ENCODE measurements at places on chromosomes 2 and 18. TPM values are rescaled to one million over a fixed set of nuclear protein-coding genes. Genes with fewer than 3 reads are reported as not detected.

Gene PID1
- total RNA-seq: 40.9 TPM

Gene SGPP2
- total RNA-seq: 3.3 TPM

GRCh38 chr18:35592298-35592697, 10.8 kb downstream of the GALNT1 start:
- DNase-seq: no peak

DNA sequence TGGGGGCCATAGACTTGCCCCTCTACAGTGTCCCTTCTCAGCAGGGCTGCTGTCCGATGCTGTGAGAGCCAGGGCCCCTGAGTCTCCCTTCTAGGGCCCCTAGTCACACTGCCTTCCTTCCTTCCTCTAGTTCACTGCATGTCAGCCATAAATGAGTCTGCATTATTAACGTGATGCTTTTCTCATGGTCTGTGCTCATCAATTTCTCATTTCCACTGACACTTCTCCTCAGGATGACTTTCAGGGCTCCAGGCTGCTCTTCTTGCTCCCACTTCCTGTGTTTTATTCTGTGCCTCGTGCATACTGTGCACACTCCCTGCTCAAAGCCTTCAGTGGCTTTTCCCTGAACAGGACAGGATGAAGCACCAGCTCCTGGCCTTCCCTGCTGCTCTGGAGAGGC, 146.5 kb downstream of the FAM210A start:
- no peak for DNase-seq

Measured in ovary (tissue), 10 donors.